IPS DF 6.9 (cell line): ENCODE measurements at places on chromosomes 7 and 10.

DNA sequence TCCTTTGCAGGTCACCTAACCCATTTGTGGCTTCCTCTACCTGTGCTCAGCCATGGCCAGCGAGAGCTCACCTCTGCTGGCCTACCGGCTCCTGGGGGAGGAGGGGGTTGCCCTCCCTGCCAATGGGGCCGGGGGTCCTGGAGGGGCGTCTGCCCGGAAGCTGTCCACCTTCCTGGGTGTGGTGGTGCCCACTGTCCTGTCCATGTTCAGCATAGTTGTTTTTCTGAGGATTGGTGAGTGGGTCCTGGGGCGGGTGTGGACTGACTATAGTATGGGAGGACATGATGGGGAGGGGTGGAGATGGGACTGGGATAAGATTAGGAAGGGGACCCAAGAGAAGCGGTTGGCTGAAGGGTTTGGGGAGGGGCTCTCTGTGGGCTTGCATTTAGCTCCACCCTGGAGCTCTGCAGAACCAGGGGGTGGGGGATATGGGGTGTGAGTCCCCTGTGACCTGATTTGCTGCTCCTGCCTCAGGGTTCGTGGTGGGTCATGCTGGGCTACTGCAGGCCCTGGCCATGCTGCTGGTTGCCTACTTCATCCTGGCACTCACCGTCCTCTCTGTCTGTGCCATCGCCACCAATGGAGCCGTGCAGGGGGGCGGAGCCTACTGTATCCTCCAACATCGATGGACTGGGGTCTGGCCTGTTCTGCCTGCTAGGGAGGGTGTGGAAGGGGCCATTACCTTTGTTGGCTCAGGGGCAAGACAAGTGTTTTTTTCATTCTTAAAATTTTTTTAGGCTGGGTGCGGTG, 1.8 kb downstream of the SLC12A9 start:
- no peak for DNase-seq

DNA sequence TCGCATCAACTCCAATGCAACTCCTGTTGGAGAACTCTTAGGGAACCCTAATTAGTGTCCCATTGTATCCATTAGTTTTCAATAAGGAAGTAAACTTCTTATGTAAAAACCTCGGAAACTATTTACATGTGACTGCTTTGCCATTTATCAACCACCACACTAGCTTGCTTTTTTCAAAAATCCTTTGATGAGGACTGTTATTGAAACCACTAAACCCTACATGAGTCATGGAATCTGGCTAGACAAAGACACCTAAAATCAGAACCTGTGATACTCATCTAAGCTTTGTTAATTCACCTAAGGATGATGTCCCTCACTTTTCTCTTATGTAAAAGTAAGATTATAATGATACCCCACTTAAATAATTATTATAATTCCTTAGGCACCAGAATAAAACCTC, 414.1 kb upstream of the ETV1 start:
- no peak for DNase-seq

DNA sequence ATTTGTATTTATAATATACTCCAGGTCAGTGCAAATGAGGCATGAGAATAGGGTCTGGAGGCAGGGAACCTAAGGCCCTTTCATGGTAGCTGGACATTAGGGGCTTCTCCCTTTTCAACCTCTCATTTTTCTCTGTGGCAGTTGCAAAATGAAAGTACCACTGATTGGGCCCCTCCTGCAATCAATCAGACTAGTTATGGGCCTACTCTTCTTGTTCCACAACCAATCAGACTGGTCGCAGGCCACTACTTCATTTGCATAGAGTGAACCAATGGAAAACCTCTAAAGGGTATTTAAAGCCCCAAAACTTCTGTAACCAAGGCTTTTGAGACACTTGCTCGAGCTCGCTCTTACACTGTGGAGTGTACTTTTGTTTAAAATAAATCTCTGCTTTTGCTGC, 10.0 kb upstream of the PRPS1L1 start:
- DNase-seq: no peak

DNA sequence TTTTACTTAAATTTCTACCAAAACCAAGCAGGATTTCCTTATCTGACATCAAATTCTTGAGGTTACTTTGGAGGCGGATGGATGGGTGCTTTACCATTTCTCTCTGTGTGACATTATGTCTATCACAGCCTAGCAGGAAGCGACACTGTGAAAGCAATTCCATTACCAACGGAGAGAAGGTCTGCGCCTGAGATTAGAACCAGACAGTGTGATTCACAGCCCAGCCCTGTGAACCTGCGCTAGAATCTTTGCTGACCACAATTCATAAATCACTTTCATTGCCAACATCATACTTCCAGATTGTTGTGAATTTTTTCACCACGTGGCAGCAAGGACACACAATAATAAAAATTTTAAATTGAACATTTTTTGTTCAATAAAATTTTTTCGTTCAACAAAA, 126.5 kb downstream of the CUBN start:
- no peak for DNase-seq

- no peak for DNase-seq
Measured at GRCh38 chr7:45650404-45651394, 76.5 kb downstream of the ADCY1 start.

GRCh38 chr10:873020-873419, 58.5 kb downstream of the LARP4B start:
- DNase-seq: no peak

GRCh38 chr7:28815369-28815927, 142.7 kb downstream of the TRIL start:
- DNase-seq: no peak

- no peak for DNase-seq
Measured at GRCh38 chr7:157253850-157254249, 83.0 kb upstream of the DNAJB6 start.

DNA sequence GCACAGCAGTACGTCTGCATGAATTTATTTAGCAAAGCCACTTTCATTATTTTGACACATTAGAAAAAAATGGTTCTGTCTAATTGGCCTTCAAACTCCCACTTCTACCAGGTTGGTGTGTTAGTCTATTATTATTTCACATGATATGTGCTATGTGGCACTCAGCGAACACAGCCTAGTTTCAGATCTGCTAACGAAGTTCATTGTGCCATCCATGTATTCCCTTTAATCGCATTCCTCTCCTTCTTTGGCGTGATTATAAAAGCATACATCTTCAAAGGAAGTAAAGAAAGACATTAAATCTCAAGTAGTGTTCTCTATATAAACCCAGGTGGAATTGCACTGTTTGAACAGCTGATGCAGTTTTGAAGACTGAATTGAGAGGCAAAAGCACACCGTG, 96.4 kb upstream of the CACNA2D1 start:
- DNase-seq: no peak

DNA sequence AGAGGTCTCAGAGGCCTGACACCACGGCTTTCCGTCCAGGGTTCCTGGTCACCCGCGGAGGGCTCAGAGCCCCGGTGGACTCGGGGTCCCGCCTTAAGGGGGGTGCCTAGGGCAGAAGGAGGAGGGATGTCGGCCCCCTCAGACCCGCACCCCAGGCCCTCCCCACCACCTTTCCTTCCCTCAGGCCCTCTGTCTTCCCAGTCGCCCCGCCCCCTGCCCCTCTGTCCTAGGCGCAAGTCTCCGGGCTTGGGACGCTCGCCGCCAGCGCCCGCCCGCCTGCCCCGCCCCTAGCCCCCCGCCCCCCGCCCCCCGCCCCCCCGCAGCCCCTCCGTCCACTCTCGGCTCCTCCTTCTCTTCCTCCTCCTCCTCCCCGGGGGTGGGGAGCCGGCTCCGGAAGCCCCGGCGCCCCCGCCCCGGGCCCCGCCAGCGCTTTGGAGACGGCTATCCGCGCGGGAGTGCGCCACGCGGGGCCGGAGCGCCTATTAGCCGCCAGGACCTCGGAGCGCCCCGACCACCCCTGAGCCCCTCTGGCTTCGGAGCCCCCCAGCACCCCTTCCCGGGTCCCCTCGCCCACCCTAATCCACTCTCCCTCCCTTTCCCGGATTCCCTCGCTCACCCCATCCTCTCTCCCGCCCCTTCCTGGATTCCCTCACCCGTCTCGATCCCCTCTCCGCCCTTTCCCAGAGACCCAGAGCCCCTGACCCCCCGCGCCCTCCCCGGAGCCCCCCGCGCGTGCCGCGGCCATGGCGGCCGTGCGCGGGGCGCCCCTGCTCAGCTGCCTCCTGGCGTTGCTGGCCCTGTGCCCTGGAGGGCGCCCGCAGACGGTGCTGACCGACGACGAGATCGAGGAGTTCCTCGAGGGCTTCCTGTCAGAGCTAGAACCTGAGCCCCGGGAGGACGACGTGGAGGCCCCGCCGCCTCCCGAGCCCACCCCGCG, at the start of gene AEBP1:
TSS of gene AEBP1 (plus strand) at position 423 of the 937 bp plus-strand sequence. CDS start at position 744, 321 bp downstream.
- DNase-seq: no peak

GRCh38 chr10:72260239-72260975, 13.3 kb upstream of the DDIT4 start:
- peak; percentile 84 for DNase-seq

GRCh38 chr7:55105952-55106351, 87.1 kb downstream of the EGFR start:
- DNase-seq: no peak

DNA sequence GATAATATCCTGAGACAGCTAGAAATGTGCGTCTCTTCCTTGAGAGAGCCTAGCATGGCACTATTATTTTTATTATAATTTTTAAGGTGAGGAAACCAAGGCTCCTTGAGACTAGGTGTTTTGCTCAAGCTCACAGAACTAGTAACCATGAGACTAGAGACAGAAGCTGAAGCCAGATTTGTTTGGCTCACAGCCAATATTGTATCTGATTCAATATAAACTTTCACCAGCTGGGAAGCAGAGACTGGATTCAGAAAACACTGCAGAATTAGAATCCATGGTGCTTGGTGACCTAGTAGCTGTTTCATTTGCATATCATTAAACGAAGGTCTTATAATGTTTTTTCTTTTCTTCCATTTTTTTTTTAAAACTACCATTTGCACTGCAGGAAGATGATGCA, 64.4 kb downstream of the DNAJB9 start:
- DNase-seq: no peak

- no peak for DNase-seq
Measured at GRCh38 chr7:152162287-152162686, 136.8 kb downstream of the GALNT11 start.

- no peak for DNase-seq
Measured at GRCh38 chr7:79778786-79779770, 325.6 kb upstream of the MAGI2 start.

GRCh38 chr7:111390000-111390399, 172.3 kb downstream of the IMMP2L start:
- no peak for DNase-seq

DNA sequence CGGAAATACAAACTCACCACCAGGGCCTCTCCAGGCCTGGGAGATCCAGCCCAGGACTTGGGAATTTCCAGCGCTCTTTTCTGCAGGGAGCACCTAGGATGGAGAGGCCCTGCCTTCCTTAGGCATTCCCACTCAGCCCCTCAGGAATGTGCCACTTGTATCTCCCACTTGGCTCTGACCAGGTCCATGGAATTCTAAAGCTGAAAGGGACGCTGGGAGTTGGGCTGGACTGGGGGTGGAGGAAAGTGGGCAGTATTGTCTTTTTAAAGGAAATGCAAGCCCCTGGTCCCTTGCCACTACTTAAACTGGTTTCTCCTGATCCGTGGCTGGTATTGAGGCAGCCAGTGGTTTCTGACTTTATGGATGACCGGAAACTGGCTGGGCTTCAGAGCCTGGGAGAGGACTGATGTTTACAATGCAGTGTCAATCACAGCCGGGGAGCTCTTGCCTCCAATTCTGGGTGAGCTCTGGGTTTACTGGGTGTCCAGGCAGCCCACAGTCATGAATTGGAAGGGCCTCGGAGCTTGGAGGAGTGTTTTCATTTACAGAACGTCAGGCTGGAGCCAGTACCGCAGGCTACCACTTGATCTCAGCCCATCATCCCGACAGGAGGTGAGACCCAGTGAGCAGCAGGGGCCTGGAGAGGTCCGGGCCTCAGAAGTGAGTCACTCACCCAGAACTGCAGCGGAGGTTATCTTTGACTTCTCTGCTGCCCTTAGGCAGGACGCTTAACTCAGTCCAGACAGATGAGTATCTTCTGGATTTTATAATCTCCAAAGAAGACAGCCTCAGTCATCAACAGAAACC, 27.3 kb downstream of the AGAP3 start:
- no peak for DNase-seq

DNA sequence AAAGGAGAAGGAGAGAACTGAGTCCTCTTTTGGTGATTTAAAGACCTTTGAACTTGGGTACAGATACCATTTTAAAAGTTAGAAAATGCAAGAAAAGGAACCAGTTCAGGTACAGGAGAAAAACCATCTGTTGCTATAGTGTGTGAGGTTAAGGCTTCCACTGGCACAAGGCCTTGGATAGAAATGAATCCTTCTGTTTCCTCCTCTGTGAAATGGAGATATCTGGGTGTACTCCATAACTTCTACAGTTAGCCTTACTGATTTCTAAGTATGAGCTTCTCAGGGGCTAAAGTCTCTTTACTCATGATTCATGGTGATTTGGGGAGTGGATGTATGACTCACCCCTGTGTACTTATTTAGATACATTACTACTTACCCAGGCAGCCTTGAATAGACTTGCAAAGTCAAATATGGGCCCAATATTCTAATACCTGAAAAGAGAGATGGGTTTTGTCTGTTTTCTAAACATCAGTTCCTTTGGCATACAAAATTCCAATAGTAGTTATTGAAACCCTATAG, 117.2 kb upstream of the ADO start:
- DNase-seq: no peak

DNA sequence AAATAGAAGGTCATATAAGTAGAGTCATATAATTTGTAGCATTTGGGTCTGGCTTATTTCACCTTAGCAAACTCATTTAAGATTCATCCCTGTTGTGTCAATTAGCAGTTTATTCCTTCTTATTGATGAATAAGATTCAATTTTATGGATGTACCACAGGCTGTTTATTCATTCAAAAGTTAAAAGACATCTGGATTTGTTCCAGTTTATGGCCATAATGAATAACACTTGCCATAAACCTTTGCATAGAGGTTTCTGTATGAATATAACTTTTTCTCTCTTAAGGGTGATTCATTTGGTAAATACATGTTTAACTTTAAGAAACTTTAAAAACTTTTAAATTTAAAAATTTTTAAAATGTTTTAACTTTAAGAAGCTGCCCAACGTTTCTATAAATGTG, 66.4 kb downstream of the CPED1 start:
- no peak for DNase-seq

DNA sequence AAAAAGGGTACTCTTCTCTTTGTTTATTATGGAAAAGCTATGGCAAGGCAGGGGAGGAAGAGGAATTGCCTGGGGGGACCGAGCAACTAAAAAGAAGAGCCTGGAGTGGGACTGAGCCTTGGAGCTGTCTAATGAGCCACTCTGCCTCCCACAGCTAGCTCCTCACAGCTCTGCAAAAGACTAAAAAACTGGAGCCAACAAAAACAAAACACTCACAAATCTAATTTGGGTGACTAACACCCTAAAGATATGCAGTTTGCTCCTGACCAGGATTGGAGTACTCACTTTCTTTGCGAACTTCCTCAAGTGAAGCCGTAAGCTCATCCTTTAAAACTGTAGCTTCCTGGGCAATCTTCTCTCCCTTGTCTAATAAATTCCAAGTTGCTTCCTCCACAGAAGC, 89.4 kb downstream of the CTNNA3 start:
- DNase-seq: no peak
